ENCODE measurements at places on chromosomes 6 and 20.

DNA sequence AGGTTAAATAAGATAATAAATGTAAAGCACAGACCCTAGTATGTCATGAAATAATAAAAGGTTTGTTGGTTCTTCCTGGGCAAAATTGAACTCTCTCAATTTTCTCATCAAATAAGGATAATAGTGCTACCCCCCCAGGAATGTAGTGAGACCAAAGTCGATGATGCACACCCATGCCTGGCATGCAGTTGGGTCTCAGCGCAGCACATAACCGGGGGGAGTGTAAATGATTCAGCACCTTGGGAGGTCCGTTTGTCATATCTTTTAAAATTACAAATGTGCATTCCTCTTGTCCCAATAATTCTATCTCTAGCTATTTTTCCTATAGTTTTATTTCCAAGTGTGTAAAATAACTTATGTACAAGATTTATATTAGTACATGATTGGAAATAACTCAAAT lies 31.3 kb upstream of the CCDC167 start:
- no peak for DNase-seq

- no peak for DNase-seq
These were observed 392.6 kb downstream of the ZFAND3 start for GRCh38 chr6:38212116-38212515.

GRCh38 chr6:126167726-126168125 lies 172.2 kb upstream of the CENPW start:
- no peak for DNase-seq

- no peak for DNase-seq
These were observed 268.6 kb downstream of the ERMARD start for GRCh38 chr6:170019818-170020583.

- DNase-seq: no peak
These were observed 82.0 kb downstream of the PKIB start for GRCh38 chr6:122692175-122692598.

- no peak for DNase-seq
These were observed 3.7 kb downstream of the GRIK2 start for GRCh38 chr6:101397199-101397598.

DNA sequence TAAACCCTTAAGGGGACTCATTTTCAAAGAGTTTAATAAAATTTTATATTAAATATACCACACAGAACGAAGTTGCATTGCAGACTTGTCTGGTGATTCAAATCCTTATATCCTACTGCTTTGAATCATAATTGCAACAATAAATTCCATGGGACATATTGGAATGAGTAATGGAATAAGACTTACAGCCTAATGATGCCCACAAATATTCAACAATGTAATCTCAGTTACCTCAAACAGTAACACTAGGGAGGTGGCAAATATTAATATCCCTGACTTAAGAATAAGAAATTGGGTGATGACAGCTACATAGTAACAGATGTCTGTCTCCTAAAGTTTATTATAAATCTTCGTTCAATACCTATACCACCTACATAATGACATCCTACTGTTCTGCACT lies 52.6 kb downstream of the BMP5 start:
- no peak for DNase-seq

DNA sequence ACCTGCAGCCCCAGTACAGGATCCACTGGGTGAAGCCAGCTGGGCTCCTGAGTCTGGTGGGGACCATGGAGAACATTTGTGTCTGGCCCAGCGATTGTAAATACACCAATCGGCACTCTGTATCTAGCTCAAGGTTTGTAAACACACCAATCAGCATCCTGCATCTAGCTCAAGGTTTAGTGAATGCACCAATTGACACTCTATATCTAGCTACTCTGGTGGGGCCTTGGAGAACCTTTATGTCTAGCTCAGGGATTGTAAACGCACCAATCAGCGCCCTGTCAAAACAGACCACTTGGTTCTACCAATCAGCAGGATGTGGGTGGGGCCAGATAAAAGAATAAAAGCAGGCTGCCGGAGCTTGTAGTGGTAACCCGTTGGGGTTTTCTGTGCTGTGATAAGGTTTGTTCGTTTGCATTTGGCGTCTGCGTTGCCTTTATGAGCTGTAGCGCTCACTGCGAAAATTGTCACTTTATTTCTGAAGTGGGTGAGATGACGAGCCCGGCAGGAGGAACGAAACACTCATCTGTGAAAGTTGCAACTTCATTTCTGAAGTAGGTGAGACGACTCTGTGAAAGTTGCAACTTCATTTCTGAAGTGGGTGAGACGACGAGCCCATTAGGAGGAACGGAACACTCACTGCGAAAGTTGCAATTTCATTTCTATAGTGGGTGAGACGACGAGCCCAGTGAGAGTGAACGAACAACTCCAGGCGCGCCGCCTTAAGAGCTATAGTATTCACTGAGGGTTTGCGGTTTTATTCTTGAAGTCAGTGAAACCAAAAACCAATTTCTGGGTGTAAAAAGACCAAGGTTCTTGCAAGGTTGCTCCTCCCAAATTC lies 31.1 kb downstream of the SERPINB6 start:
- DNase-seq: no peak

DNA sequence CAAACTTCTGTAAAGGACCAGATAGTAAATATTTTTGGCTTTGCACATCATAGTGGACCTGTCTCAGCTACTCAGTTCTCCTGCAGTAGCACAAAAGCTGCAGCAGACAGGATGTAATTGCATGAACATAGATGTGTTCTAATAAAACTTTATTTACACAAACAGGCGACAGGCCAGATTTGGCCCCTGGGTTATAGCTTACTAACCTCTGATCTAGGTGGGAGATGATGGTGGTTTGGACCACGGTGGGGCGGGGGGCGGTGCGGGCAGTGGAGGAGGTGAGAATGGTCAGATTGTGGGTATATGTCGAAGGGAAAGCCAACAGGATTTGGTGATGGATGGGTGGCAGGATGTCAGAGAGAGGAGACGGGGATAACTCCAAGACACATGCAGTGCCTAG lies 196.3 kb downstream of the ZMYND8 start:
- DNase-seq: no peak

GRCh38 chr20:37305079-37305478 lies 15.6 kb downstream of the MANBAL start:
- peak; percentile 21 for DNase-seq

DNA sequence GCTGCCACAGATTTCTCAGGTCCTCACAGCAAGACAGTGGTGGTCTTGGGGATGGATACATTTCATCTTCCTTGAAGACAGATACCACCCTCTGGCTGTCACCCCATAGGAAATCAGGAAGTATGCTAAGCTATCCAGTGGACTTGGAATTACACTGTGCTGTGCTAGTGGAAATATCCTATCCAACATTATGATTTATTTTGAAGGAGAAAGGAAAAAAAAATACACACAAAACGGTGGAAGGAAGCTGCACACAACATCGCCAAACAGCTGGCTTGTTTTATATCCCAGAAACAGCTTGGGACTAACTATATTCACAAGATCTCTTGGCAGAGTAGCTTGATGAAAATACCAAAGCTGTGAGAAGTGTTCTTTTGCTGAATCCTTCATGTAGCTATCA lies 257.6 kb downstream of the LAMA2 start:
- DNase-seq: no peak

DNA sequence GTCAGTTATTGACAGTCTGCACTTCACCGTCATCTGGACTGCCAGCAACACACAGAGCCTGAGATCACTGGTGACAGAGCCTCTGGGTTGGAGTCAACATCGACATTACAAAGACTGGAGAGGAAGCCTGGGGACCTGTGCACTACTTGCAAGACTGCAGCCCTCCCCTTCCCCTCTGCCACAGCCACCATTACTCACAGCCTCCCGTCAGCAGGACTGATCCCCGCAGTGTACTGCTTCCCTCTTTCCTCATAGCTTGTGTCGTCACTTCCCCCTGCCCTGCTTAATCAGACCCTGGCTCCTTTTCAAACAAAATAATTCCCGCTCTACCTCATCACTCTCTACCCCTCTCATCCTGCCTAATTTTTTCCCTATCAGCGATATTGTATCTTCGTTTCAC lies 235.5 kb upstream of the KCNQ5 start:
- no peak for DNase-seq

DNA sequence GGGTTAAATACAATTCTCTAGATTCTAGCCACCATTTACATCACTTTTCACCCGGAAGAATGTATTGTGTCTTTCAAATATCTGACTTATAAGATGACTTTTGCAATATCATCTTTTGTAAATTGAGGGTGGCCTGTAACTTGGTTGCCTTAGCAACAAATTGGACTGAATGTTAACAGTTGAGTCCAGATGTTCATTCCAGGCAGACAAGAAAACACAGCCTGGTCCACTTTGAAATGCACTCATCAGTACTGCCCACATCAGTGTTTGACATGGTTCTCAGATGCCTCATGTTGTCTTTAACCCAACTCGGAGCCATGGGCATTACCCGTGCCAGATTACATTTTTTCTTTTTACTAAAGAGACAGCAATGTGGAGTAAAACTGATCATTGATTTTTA lies 781.6 kb upstream of the CHD6 start:
- no peak for DNase-seq

GRCh38 chr20:39176457-39176856 lies 214.3 kb downstream of the DHX35 start:
- no peak for DNase-seq

- DNase-seq: no peak
These were observed 77.5 kb upstream of the SIRPA start for GRCh38 chr20:1817577-1818211.

DNA sequence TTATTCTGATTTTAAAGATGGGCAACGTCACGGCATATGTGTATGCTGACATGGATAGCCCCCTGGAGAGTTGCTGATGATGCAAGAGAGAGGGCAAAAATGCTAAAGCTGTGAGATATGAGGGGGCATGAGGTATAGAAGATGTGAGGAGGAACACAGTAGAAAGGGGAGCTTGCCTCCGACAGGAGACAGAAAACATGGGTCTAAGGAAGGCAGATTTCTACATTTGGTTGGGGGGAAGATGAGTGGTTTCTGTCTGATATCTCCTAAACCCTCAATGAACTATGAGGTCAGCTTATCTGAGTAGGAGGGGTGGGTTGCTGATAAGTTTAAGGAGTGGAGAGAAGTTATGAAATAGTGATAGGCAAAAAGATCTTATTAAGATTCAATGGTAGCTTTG lies 6.0 kb downstream of the RNF24 start:
- no peak for DNase-seq

GRCh38 chr6:46113370-46113769 lies 16.4 kb upstream of the ENPP4 start:
- peak; percentile 61 for DNase-seq

DNA sequence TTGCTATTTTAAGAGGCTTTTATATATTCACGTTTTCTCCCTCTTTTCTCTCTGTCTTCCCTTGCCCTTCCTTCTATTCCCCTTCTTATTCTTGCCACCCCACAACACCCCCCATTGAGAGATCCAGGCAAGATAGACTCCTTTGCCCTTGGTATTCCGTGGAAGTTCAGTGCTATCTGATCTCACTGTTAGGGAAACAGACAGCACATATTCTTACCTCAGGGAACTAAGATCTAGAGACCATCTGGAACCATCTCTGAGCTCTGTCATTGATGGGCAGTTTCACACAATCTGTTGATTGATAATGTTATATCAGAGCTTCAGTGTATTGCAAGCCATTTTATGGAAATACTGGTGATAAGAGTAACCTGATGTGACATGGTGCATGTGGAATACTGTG lies 228.8 kb downstream of the ARID1B start:
- no peak for DNase-seq

DNA sequence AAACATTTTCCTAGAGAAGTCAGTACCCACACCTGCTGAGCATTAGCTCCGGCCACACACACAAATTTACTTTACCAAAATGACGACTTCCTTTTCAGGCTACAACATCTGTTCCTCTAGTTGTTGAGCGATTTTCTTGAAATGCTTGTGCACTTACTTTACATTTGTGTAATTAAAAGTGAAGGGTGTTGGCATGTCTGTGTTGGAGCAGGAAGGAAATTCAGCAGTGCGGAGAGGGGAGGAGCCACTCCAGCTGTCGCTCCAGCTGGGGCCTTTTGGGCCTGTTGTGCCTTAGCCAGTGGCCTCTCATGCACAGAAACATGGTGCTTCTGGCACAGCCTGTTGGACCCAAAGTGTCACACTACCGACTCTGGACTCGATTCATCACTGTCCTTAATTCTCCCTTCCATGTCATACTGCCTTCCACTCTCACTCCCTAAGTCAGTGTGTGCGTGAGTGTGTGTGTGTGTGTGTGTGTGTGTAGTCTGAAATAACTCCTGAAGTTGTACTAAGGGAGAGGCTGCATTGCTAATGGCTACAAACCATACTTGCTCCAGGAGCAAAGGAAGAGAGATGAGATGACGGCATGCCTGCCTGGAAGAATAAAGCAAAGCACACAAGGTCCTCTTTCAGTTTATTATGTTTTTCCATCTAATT lies 191.8 kb upstream of the ARG1 start:
- DNase-seq: no peak

DNA sequence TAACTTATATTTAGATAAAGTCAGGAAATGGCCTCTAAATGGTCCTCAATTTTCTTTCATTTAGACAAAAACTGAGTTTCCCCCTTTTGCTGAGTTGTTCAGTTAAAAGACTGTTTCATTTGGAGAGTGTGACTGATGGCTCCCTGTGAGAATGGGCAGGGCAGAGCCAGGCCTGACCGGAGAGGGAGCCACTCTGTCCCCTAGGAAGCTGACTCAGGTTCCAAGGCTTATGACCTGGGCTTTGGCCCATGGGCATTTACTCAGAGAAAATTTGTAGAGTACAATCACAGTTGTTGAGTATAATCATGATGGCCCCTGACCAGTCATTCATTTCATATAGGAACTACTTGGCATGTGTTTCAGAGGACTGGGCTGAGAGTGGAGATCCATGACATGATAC lies 37.0 kb upstream of the AIG1 start:
- DNase-seq: no peak

- no peak for DNase-seq
These were observed 7.8 kb downstream of the ZBP1 start for GRCh38 chr20:57612436-57612835.

- DNase-seq: no peak
These were observed 315 bp upstream of the PDE10A start for GRCh38 chr6:165663377-165663735.

GRCh38 chr6:130517444-130517931 lies 151.7 kb downstream of the TMEM200A start:
- no peak for DNase-seq

- DNase-seq: no peak
These were observed 55.2 kb upstream of the RNF24 start for GRCh38 chr20:4070323-4071177.

- DNase-seq: no peak
These were observed 130.4 kb upstream of the PLCB4 start for GRCh38 chr20:8938532-8938931.

DNA sequence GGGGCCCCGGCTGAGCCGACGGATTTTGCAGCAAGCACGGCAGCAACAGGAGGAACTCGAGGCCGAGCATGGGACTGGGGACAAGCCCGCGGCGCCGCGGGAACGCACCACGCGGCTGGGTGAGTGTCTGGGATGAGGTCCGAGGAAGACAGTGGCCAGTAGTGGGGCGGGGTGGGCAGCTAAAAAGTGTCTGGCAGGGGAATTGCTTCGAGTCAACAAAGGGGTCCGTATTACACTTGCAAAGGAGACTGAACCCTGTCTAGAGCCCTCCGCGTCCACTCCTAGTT lies 356 bp downstream of the BYSL start:
- DNase-seq: no peak
